ENCODE measurements at places on chromosomes 3 and 15. TPM values are rescaled to one million over a fixed set of nuclear protein-coding genes. Genes with fewer than 3 reads are reported as not detected.
A peak's percentile ranks its signal among the peaks of the same experiment; 100 is the strongest.

DNA sequence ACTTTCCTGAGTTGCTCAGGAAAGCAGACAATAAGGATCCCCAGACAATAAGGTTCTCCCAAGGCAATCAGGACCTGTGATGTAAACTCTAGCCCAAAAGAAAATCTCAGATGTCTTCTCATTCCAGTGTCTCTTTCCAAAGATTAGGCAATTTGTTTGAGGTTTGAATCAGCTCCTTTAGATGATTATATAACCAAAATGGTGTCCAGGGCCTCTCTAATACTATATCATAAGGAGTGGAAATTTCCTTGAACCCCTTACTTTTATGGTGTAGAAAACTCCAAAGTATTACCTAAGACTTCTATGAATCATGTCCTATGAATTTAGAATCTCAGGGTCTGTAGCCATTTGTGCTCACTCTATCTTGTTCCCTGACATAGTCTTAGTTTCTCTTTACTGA is 65.9 kb downstream of the GPR176 start:
- H3K27me3 ChIP-seq: no peaks in the 10 kb centered on the region
- no peak overlapping the region for H3K4me3 ChIP-seq
- H3K4me1 ChIP-seq: no peaks in the 10 kb centered on the region
- H3K36me3 ChIP-seq: no peaks in the 10 kb centered on the region
- no peak overlapping the region for H3K27ac ChIP-seq
- no peak for DNase-seq

Gene SKOR1
- 0.22 TPM for polyA plus RNA-seq

Gene SLC12A1
- polyA plus RNA-seq: 370 TPM

- no peaks in the 10 kb centered on the region for H3K27me3 ChIP-seq
- H3K36me3 ChIP-seq: no peaks in the 10 kb centered on the region
Measured at GRCh38 chr15:45534821-45535220, 12.3 kb upstream of the SLC30A4 start.

- H3K4me3 ChIP-seq: no peak overlapping the region
- no peak overlapping the region for H3K27ac ChIP-seq
- no peaks in the 10 kb centered on the region for H3K27me3 ChIP-seq
- no peak for DNase-seq
Measured at GRCh38 chr3:122307976-122308375, 17.1 kb upstream of the CSTA start.

Gene CCDC66
- 7.9 TPM for polyA plus RNA-seq

DNA sequence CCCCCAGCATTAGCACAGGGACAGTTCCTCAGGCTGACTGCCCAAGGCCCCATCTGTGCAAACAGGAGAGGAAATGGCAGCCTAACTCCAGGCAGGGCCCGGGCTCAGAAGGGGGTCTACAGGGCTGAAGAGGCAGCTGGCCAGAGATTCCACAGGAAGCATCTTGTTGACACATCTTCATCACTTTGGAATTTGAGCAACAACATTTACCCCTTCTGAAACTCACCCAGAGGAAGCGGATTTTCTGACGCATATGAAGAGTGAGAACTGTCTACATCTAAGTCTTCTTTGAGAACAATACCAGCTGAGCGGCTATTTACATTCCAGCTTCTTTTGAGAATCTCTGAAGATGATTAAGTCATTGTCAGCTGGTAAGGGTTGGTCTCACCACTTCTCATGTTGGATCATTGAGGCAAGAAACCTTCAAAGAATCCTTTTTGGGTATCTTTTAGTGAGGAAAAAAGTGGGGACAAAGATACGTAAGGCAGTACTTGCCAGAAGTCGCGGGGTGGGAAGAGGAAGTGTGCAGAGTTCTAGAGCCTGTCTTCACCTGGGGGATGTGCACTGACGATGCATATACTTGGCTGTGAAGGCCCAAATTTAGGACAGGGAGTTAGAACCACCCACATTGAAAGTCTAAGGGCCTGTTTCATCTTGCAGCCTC is 25.4 kb upstream of the SRP14 start:
- H3K4me3 ChIP-seq: no peak overlapping the region
- H3K27ac ChIP-seq: no peak overlapping the region
- no peaks in the 10 kb centered on the region for H3K36me3 ChIP-seq
- no peak for DNase-seq
- H3K27me3 ChIP-seq: no peaks in the 10 kb centered on the region

DNA sequence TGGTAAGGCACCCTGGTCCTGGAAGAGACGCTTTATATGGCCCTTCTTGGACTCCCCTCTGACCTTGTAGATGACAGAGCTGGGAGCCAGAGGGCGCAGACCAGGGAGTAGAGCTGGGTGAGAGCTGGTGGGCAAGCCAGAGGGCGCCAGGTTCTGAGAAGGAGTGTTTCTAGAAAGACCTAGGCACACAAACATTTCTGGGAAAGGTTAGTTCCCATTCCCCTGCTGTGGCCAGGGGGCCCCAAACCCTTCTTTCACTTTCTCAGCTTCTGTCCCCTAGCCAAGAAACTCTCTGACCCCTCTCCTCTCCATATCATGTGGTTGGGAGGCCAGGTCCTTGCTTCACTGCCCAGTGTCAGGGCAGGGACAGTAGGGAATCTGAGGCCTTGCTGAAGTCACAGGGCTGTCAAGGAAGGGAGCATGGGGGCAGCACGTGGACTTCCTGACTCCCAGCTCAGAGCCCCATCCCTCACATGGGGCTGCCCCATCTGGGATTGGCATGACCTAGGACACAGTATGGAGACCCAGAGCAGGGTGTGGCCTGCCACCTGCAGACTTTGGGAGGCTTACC is 3.6 kb downstream of the HEMK1 start:
- peak overlapping the region; percentile 61 for H3K27ac ChIP-seq
- no peak overlapping the region for H3K4me3 ChIP-seq
- H3K27me3 ChIP-seq: no peaks in the 10 kb centered on the region
- H3K36me3 ChIP-seq: peaks cover under 1% of the 10 kb centered on the region
- DNase-seq: no peak

GRCh38 chr15:51267703-51268083 is 70.7 kb downstream of the CYP19A1 start:
- no peaks in the 10 kb centered on the region for H3K27me3 ChIP-seq
- no peaks in the 10 kb centered on the region for H3K4me1 ChIP-seq
- no peak for DNase-seq
- H3K4me3 ChIP-seq: peak overlapping the region; percentile 57
- no peak overlapping the region for H3K27ac ChIP-seq
- no peaks in the 10 kb centered on the region for H3K36me3 ChIP-seq

DNA sequence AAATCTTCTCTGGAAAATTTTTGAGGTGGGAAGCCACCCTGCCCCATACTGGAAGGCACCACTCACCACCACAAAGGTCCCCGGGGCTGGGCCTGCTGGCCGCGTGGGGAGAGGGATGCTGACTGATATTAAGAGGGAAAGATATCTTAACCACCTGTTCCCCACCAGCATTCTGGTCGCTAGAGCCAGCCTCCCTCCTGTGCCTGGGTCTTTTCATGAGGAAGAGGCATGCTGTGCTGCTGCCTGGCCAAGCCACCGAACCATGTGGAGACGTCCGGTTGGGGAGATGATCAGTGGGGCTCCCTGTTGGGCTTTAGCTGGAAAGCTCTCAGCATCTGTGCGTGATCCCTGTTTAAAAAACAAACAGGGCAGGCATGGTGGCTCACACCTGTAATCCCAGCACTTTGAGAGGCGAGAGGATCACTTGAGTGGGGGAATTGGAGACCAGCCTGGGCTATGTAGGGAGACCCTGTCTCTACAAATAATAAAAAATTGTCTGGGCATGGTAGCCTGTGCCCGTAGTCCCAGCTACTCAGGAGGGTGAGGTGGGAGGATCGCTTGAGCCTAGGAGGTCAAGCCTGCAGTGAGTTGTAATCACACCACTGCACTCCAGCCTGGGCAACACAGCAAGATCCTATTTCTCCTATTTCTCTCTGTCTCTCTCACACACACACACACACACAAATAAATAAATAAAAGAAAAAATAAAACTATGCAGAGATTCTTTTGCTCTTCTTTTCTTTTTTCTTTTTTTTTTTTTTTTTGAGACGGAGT is 1.0 kb downstream of the KLHL18 start:
- peaks cover 12% of the 10 kb centered on the region for H3K4me1 ChIP-seq
- H3K27ac ChIP-seq: no peak overlapping the region
- DNase-seq: no peak
- peak overlapping the region; percentile 98 for H3K4me3 ChIP-seq
- H3K36me3 ChIP-seq: no peaks in the 10 kb centered on the region

GRCh38 chr3:185744997-185745843 is 79.6 kb downstream of the IGF2BP2 start:
- H3K36me3 ChIP-seq: no peaks in the 10 kb centered on the region
- no peak overlapping the region for H3K27ac ChIP-seq
- no peak overlapping the region for H3K4me3 ChIP-seq
- H3K4me1 ChIP-seq: no peaks in the 10 kb centered on the region
- H3K27me3 ChIP-seq: no peaks in the 10 kb centered on the region
- DNase-seq: peak; percentile 65

Gene NR2E3
- polyA plus RNA-seq: not detected

Gene LMAN1L
- not detected for polyA plus RNA-seq

DNA sequence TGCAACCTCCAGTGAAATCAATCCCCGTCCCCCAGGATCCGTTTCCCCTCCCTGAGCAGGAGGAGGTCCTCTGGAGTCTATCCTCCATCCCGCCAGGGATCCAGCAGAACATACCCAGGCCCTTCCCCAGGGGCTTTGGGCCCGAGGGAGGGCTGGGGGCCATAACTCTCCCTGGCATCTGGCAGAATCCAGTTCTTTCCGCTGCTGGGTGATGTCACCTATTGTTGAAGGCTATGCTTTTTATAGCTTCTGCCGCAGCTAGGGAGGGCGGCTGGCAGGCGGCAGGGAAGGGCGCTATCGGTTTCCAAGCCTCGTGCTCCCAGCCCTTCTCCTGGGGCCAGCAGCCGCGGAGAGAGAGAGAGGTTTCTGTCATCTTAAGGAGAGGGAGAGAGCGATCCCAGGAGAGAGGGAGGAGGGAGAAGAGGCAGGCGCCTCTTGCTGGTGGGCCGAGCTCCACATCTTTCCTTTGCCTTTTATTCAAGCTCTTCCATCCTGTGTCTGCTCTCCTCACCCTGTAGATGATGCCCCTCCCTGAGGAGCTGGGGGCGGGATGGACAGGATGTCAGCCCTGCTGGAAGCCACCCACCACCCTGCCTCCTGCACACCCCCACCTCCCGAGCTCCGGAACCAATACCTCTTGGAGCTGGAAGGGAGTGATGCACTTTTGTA is 120.1 kb downstream of the ANP32A start:
- H3K4me1 ChIP-seq: no peaks in the 10 kb centered on the region
- DNase-seq: peak; percentile 81
- no peak overlapping the region for H3K4me3 ChIP-seq
- no peaks in the 10 kb centered on the region for H3K36me3 ChIP-seq

Gene FBXL2
- polyA plus RNA-seq: 10.8 TPM

DNA sequence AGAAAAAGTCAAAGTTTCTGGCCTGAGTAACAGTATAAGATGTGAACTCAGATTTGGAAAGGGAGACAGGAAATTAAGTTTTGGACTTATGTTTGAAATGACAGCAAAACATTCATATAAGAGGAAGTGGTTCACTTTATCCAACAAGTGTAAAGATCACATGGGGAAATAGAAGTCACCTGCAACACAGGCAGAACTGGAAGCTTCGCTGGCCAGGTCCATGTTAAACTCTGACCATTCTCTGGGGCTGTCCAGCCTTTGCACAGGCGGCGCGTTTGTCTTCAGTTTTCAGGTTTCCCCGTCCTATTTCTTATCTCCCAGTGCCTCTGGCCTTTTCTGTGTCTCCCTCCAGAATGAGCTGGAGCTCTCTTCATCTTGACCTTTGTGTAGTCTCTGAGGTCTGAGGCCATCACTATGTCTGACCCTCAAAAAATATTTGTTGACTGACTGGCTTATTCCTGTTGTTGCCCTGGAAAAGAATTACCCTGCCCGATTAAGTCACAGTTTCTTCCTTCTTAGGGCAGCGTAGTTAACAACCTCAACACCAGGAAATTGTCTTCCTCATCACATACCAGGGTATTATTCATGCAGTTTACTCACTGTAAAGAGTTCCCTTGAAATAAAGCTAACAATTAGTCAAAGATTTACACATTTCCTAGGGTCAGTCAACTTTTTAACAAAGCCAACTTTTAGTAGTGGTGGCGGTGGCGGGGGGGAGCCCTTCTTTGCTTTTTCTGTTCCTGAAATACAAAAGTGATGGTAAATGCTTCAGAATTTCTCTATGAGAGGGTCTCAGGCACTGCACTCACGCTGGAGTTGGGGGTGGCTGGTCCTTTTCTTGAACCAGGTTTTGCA is 959 bp upstream of the RASA2 start:
- peaks cover 4% of the 10 kb centered on the region for H3K4me1 ChIP-seq
- no peaks in the 10 kb centered on the region for H3K27me3 ChIP-seq
- H3K27ac ChIP-seq: peak overlapping the region; percentile 76
- peak; percentile 67 for DNase-seq

Gene SERPINI2
- not detected for polyA plus RNA-seq

- no peaks in the 10 kb centered on the region for H3K27me3 ChIP-seq
- peaks cover 8% of the 10 kb centered on the region for H3K4me1 ChIP-seq
- H3K36me3 ChIP-seq: no peaks in the 10 kb centered on the region
- no peak for DNase-seq
Measured at GRCh38 chr3:197749315-197749600, 425 bp upstream of the FYTTD1 start.

Gene FSD2
- not detected for polyA plus RNA-seq

DNA sequence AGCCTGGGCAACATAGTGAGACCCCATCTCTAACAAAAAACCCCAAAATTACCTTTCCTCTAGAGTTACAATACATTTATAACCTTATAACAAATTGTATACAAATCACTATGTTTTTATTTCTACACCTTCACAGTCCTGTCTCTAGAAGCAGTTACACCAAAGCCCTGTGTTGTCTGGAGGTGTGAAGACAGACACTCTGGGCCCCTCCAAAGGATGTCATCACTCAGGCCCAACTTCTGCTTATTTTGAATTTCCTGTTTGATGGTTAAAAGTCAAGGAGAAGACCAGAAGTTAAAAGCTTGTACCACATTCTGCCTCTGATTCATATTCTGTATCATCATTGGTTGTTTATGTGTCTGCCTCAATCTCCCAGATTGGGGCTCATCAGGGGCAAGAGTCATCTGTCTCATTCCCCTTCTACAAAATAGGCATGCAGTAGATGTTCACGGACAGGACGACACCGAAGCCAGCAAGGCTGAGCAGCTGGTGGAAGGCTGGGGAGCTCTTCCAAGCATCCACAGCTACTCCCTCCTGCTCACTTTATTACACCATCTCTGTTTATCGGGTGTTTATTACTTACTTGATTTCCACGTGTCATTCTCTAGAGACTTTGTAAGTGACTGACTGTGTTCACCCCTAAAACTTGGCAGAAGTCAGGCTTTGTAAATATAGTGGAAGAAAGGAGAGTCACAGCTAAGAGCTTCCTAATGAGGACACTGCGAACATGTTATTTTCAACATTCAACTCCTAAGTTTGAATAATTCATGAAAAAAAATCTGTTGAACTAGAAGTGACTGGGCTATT is 136.8 kb upstream of the ANKRD28 start:
- H3K36me3 ChIP-seq: no peaks in the 10 kb centered on the region
- peak overlapping the region; percentile 29 for H3K27ac ChIP-seq
- no peak overlapping the region for H3K4me3 ChIP-seq
- H3K4me1 ChIP-seq: peaks cover 7% of the 10 kb centered on the region
- DNase-seq: no peak

Gene GOLGA8R
- 0.41 TPM for polyA plus RNA-seq

DNA sequence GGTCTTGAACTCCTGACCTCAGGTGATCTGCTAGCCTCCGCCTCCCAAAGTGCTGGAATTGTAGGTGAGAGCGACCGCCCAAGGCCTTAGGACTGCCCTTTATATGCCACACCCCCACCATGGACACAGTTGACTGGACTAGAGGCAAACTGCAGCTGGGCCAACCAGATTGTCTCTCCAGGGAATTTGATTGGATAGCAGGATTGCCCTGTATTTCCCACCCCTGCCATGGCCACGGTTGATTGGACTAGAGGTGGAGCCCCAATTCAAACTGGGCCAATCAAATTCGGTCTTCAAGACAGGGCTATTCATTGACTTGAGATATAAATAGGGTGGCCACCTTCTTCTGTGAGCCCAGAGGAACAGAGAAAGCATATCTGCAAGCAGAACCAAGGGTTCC is 6.9 kb upstream of the CLPX start:
- DNase-seq: no peak
- H3K27ac ChIP-seq: no peak overlapping the region
- no peak overlapping the region for H3K4me3 ChIP-seq
